ENCODE measurements at places on chromosomes 16 and 17.
A peak's percentile ranks its signal among the peaks of the same experiment; 100 is the strongest.

DNA sequence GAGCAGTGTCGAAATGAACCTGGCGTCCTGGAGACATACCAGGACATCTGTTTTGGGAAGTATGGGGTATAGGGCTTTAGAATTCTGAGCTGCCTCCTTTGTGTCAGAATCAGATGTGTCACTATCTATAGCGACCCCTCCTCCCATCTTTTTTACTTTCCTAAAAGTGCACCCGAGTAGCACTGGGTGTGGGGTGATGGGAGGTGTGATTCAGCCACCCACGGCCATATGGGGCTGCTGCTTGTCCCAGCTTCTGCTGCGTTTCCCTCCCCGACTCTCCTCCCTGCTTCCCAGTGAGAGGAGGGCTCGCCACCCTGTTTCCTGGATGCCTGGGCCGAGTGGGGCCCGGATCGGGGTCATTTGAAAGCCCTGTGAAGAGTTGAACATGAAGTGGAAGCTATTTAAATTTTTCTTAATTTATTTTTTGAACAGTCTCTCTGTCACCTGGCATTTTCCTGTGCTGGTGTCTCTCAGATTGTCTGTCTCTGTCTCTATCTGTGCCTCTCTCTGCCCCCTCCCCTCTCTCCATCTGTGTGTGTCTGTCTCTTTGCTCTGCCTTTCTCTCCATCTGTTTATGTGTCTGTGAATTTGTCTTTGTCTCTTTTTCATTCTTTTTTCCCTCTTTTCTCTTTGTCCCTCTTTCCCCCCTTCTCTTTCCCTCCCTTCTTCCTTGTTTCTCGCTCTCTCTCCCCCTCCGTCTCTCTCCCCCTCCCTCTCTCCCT, 638.8 kb upstream of the EEF2KMT start:
- no peak for DNase-seq

- no peak for DNase-seq
Measured at GRCh38 chr17:76870377-76870714, 2.1 kb downstream of the MGAT5B start.

DNA sequence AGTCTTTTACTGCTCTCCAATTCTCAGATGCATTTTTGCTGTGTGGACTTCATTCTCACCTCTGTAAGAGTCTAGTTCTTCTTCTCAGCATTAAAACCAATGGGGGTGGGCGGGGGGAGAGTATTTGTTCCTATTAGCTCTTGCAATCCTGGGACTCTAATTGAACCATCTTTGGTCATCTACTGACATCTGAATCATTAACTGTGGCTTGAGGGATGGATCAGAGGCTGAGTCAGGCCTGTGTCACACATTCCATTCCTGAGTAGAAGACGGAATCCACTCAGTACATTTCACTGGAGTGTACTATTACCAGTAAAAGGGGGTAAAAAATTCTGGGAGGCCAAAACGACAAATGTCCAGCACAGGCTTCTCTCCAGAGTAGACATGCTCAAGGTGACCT, 12.8 kb upstream of the ZNF23 start:
- peak; percentile 97 for DNase-seq

DNA sequence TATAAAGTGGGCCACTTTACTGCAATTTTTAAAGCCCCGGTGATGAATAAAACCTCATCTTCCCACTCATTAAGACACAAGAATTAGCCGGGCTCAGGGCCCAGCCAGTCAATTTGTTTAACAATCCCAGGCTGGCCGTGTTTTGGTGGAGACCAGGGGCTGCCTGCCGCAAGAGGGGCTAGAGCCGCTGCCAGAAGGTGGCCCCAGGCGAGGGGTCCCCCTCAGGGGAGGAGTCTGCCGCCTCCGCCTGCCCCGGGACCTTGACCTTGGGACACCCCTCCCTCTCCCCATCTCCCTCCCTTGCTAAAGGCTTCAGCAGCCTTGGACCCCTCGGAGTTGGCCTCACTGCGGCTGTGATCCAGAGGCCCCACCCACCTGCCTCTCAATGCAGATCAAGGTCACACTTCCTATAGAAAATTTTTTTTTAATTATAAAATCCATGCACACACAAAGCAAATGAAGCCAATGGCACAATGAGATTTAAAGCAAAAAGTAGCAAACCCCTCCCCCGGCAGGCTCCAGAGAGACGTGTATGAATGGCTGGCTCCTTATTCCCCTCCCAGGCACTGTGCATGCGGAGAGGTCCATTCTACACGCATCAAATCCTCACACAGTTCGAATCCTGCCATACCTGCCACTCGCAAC, 23.0 kb upstream of the SLC38A10 start:
- no peak for DNase-seq
